ENCODE measurements at places on chromosomes 11 and 22.

DNA sequence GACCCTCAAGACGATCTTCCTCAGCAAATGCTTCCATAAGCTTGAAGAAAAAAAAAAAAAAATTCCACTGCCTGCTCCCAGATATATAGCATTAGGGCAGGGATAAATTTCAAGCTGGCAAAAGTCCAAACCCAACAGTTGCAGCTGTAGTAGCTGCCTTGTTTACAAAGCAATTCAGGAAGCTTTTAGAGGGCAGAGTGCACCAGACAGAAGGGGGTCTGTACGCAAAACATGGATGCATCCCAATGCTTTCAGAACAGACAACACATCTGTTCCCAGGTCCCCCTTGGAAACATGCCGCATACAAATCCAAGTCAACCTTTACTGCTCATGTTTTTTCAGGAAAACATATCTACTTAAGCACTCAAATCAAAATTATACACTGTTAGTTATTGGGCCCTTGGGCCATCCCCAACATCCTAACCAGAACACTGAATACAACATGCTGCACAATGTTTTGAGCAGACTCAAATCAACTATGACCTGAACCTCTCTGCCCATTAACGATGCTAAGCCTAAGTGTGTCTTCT, 94.5 kb downstream of the CADM1 start:
- DNase-seq, result no peak

GRCh38 chr22:43974028-43974545, 18.8 kb downstream of the SAMM50 start:
- no peak for DNase-seq

GRCh38 chr11:103109818-103110388, 677 bp downstream of the DYNC2H1 start:
- DNase-seq, result no peak

- DNase-seq, result no peak
Observed at GRCh38 chr22:46187862-46188261, 37.5 kb downstream of the PPARA start.

GRCh38 chr11:19055016-19055415, 5.5 kb downstream of the MRGPRX2 start:
- DNase-seq, result no peak

- peak; percentile 33 for DNase-seq
Observed at GRCh38 chr22:21942407-21943343, 10.0 kb downstream of the PPM1F start.

DNA sequence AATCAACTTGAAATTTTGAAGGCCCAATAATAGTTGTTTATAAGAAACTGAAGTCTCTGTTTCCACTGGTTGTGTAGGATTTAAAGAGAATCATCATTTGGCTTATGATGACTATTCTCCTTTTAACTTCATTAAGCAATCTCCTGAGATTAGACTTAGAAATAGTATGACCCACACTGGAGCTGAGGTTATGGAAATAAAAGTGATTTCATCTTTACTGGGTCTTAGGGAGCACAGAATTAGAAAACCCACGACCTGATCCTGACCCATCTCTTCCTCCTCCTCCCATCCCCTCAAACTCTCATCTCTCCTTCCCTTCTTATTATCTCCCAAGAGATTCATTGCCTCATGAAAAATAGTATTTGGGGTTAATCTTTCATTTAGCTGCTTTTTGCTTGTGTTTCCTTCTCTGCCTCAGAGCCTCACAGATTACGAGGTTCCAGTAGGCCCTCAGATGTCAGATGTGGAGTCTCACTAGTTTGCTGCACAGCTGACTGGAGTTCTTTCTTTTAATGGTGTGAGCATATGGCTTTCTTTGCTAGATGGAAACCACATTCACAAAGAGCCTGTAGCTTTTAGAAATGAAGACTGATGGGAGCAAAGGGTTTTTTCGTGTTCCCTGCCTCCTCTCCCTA, 85.0 kb downstream of the ALX4 start:
- no peak for DNase-seq

DNA sequence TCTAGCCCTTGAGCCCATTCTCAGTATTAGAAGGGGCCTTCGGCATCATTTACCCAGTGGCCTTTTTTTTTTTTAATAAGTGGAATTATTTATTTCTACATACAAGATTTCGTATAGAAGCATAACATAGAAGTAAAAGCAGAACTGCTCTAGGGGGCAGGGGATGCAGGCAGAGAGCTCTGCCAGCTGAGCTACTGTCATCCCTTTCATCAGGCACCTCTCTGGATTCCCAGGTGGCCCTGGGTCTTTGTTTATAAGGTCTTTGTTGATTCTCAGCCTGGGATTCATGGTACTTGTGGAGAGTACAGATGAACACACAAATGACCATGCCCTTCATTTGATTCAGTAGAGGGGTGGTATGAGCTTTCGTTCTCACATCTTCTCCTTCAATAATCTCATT, 66.4 kb downstream of the GAB2 start:
- no peak for DNase-seq

DNA sequence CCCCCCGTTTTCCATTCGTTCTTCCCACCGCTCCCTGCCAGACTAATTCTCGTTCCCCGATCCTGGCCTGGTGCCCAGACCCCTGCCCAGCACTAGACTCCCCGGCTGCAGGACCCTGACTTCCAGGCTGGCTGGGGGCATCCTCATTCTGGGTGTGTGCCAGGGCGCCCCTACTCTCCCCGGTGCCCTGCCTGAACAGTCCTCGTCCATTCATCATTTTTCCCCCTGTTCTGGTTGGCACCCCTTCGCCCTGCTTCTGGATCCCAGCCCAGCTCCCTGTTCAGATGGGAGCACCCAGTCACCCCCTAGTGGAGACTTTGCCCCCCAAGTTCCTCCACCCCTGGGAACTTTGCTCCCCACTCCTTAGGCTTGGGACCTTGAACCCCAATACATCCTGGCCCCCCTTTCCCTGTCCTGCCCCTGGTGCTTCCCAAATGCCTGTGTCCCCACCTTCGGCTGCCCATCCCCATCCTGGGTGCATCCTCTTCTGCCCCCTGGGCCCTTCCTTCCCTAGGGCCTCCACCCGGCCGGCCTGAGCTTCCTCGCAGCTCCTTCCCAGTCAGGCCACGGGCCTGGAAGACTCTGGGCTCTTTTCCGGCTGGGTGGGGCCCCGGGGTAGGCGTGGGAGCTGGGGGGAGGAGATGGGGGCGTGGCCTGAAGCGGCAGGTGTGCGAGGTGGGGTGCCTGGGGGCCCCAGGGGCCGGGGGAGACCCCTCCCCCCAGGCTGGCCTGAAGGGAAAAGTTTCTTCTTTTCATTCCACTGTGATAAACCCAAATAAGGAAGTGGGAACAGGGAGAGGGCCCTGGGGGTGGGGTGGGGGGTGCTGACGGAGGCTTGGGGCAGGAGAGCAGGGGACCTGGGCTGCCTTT, 908 bp downstream of the PLCB3 start:
- no peak for DNase-seq

GRCh38 chr22:48897645-48898370, 929.9 kb downstream of the BRD1 start:
- DNase-seq, result no peak

DNA sequence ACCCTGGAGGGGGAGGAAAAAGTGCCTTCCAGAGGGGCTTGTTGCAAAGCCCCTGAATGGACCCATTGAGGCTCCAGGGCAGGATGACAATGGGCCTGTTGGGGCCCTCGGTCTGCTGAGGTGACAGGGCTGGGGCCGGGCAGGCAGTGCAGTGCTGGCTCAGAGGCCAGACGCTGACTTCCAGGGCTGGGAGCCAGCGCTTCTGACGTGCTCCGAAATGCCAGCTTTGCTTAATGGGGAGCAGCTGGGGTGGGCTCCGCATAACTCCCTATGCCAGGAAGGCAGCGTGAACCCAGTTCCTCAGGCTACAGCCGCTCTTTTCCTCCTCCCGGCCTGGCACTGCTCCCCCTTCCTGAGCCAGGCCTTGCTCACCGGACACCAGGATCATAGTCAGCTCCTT, 17.7 kb downstream of the NAV2 start:
- DNase-seq, result no peak

DNA sequence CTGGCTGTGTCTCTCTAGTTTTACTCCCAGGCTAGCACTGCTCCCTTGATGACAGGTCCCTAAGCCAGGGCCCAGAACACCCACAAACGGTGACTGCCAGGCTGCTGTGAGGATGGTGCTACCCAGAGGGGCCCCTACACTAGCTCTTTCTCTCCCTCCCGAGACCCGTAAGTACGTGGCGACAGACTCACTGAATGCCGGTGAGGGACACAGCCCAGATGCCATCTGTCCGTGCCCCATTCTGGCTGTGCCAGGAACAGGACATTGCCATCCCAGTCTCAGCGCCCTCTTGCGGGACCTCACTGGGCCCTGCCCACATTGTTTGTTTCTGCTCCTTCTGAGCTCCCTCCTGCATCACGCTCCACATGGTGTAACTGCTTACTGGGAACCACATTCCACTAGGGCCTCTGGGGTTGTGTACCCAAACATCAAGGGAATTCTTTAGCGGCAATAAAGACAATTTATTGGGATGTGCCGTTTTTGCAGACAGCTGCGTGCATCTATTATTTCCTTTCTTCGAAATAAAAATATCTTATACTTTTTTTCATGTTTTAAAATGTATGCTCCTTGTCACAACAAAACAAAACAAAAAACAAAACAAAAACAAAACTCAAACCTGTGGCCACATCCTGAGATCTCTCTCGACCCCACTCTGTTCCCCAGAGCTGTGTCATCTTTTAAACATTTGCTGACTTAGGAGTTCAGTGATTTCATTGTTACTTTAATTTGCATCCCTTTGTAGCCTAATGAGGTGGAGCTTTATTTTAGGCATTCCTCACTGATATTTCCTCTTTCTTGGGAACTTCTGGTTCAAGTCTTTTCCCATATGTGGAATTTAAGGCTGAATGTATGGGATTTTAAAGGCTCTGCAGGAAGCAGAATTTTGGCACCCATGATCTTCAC, 4.4 kb upstream of the TPCN2 start:
- no peak for DNase-seq

GRCh38 chr11:3165916-3166267, 782 bp upstream of the OSBPL5 start:
- no peak for DNase-seq

DNA sequence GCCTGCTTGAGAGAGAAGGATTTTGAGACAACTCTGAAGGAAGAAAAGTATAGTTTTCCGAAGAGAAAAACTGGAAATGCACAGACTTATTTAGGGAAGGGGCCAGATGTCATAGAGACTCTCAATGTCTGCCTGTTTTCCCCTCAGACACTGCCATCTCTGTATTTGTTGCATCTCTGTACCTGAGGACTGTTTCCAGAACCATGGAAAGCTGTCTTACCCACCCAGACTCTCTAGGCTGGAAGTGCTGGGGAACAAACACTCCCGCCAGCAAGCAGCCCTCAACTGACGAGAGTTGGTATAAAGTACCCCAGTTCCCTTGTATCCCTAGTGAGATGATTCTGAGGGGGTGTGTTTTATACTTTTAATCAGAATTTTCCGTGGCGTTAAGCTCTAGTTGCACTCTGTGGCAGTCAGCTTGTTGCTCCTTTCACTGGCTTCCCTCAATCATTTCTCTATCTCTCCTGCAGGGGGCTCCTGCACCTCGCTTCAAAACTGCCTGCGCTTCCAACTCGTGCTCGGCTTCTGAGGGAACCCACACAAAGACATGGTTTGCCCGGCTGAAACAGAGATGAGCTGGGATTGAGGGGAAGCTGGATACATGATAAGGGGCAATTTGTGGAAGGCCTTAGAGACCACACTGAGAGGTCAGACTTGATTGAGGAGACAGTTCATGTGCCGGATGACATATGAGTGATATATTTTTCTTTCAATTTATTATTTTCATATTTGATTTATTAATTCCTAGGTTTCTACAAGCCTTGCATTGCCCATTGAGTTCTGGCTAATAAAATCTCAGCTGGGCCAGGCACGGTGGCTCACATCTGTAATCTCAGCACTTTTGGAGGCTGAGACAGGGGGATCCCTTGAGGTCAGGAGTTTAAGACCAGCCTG, 36.9 kb upstream of the CLPB start:
- peak; percentile 12 for DNase-seq

DNA sequence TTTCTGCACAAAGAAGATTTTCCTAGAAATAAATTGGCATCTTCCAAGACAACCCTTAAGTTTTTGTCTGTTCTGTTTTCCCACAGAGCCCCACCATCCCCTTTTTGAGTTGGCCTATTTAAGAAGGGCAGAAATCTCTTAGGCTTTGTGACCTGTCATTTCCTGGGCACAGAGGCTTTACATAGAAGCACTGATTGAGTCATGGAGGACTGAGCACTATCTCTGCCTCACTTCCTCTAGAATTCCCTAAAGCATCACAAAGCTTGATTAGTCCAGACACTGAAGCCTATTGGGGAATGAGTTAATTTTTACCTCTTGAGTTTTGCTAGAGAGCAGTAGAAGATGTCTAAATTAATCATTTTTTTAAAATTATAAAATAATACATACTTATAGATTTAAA, 25.4 kb downstream of the TRIM44 start:
- no peak for DNase-seq
